NCI-H510A treated with DMSO at 0.1 percent for 48 hours (cell line): ENCODE measurements at places on chromosomes 3 and 15.

DNA sequence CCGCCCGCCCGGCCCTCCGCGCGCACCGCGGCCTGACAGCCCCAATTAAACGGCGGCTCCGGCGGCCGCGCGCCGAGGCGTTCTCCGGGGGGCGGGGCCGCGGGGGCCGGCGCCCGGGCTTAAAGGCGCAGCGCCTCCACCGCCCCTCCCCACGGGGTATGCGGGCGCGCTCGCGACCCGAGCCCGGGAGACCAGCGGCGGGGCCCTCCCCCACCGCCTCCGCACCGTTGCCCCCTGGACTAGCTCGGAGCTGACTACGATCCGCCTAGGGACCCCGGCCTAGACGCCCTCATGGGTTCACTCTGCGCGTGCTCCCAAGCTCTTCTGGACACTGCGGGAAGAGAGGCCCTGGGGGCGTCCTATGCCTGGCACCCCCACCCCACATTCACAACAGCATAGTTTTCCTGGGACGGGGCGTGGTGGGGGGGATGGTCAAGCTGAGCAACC lies at the start of gene DUSP7:
Gene DUSP7, minus strand, starts transcription at position 51 of the 447 bp plus-strand sequence. CDS start 205 bp downstream, outside the sequence.
- DNase-seq: peak; percentile 29

- no peak for DNase-seq
Measured at GRCh38 chr15:41568350-41569017, 9.5 kb downstream of the TYRO3 start.

DNA sequence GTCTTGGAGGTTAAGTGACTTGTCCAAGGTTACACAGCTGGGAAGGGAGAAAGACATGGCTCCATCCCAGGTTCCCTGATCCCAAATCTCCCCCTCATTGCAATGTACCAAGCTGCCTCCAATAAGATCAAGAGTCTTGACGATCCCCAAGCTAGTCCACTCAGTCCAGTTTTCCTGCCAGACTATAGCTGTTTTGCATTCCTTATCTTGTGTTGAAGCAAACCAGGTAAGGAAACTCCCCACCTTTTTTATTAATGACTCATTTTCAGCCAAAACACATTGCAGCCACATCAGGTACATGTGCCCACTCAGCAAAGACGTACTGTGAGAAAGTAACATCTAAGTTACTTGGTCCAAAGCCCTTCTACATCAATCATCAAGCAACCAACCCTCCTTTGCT lies 41.9 kb downstream of the LIPC start:
- DNase-seq: no peak

- no peak for DNase-seq
Measured at GRCh38 chr15:29988701-29989100, 94.1 kb upstream of the GOLGA8J start.

DNA sequence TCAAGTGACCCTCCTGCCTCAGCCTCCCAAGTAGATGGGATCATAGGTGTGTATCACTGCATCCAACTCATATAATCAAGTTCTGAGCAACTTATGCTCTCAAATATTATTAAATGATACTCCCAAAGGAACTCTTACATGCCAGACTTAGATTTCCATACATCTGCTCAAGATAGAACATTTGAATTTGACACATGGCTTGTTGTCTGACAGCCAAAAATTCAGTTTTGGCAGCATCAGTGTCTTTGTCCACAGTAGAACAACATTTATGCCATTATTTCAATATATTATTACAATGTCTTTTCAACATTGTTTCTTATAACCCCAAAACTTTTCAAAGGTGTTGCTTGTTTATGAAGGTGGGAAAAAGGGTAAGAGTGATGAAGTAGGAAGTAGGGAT lies 116.2 kb downstream of the SUCNR1 start:
- DNase-seq: no peak

GRCh38 chr3:86230762-86231161 lies 760.2 kb downstream of the VGLL3 start:
- no peak for DNase-seq

DNA sequence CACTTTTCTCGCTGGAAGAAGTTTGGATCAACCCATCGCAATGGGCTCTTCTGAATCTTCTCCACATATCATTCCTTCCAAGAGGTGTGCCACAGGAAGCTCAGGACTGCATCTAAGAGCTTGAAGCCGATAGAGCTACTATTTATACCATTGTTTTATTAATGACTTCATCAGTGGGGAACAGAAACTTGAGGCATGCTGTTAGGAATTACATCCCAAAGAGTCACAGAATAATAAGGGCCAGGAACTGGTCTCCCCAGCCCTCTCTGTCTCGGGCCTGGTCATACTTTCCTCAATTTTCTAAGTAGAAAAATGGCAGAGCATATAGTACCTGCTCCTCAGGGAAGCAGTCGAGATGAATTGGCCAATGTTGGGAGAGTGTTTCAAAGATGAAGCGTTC lies 16.9 kb upstream of the C15orf61 start:
- no peak for DNase-seq

DNA sequence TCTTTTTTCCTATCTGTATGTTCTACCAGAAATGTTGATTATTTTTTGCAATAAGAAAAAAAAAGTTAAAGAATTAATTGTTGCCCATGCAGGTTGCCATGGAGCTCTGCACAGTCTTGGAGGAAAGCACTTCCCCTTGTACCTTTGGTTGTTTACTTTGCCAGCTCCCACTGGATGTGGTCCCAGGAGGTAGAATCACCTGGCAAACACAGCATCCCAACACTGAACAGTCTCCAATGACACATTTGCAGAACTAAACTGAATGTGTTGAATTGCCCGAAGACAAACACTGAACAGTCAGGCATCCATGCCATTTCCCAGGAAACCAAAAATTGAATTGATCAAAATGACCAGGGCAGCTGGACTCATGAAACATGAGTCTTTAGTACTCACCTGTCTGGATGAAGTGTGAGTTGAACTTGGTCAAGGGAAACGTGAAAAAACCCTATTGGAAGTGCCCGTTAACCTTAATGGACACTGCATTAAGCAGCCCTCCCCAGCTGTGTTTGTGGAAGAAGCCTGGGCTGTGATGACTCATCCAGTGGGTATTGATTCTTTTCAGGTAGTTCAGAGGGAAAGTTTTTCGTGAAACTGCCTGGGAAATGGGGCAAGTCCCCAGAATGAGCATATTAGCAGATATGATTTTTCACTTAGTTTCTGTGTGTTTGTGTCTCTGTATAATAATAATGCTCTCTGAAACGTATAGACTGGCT lies 284.7 kb upstream of the STT3B start:
- no peak for DNase-seq

- no peak for DNase-seq
Measured at GRCh38 chr15:40469776-40470390, 901 bp upstream of the CHST14 start.

GRCh38 chr3:10432156-10432845 lies 73.1 kb downstream of the ATP2B2 start:
- no peak for DNase-seq

- no peak for DNase-seq
Measured at GRCh38 chr3:17459470-17459993, 282.9 kb downstream of the TBC1D5 start.

- peak; percentile 85 for DNase-seq
Measured at GRCh38 chr3:158109804-158110657, at the start of gene RSRC1. Gene RSRC1, plus strand, starts transcription at chr3:158110089. Its CDS starts 12,016 bp downstream, at chr3:158122105.

- peak; percentile 16 for DNase-seq
Measured at GRCh38 chr3:66485291-66485968, 15.4 kb downstream of the LRIG1 start.

- DNase-seq: no peak
Measured at GRCh38 chr15:68034081-68034480, 20.0 kb upstream of the PIAS1 start.

GRCh38 chr3:146558781-146559180 lies 14.4 kb upstream of the PLSCR1 start:
- no peak for DNase-seq

- no peak for DNase-seq
Measured at GRCh38 chr15:100596792-100597191, 5.2 kb downstream of the LINS1 start.

- DNase-seq: peak; percentile 81
Measured at GRCh38 chr3:80439490-80439889, 671.7 kb upstream of the ROBO1 start.

DNA sequence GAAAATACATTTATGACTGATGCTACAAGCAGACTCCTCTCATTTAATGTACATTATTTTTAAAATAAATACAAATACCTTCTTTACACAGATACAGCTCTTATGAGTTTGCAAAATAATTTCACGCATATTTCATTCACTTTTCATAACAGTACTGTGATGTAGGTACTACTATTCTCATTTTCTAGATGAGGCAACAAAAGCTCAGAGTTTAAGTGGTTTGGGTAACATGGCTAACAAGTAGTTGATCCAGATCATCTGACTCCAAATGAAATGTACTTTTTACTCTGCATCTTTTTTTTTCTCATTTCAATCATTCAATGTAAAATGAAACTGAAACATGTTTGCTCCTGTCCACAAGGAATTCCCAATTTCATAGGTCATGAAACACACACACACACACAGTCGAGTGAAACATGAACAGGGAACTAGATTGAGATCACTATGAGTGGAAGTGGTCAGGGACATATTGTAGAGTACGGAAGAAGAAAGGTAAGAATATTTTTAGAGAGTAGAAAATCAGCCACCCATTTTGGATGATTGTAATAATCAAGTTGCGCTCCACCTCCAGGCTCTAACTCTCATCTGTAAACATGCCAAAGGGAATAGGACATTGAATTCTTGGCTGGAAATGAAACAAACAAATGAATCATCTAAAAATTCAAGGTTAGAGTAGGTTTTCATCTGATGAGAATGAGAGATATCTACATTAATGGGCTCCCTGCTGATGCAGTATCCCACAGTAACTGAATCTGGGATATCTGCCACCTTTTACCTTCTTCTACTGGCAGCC lies 92.4 kb downstream of the CLDN1 start:
- no peak for DNase-seq

DNA sequence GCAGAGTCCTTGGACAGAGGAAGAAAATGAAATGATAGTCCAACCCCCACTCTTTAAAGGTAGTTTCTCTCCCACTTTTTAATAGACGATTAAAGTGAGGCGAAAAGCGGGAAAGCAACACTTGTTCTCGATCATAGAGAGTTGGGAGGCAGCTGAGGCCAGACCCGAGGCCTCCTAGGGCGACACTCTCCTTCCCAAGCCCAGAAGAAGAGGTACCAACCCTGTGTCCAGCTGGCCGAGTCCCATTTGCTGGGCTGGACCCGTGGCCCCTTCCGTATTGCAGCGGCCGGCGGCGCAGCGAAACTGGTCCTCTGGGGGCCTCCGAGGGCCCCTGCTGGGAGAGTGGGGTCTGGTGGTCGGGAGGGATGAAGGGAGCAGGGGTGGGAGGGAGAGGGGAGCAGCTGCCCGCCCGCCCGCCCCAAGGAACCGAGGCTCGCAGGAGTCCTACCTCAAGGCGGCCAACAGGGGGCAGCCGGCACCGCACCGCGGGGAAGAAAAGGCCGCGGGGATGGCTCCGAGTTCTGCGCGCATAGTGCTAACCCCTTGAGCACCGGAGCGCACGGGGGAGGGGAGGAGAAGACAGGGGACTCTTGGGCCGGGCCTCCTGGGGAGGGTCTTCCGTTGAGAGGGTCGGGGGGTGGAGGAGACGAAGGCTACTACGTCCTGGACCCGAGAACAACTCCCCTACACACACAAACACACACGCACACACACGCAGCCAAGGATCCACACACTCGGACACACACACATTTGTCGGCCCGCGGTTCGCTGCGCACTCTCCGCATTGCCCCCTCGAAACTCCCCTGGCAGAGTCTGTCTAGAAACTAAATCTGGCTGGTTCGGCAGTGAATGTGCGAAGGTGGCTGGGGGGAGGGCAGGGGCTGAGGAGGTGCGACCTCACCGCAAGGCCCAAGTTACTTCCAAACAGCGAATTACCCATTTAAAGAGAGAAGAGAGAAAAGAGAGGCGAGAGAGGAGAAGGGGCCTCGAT lies 2.0 kb downstream of the WNT5A start:
- DNase-seq: peak; percentile 44
